ENCODE measurements at places on chromosomes 6 and 20. TPM values are rescaled to one million over a fixed set of nuclear protein-coding genes. Genes with fewer than 3 reads are reported as not detected.

FUT9 gene
- total RNA-seq = 0.50 TPM

DCBLD1 gene
- 30.7 TPM for total RNA-seq

SMLR1 gene
- total RNA-seq = not detected

DZANK1 gene
- 1.3 TPM for total RNA-seq

HLA-DMB gene
- total RNA-seq = 0.16 TPM

ZNFX1 gene
- total RNA-seq = 37.4 TPM

LPA gene
- not detected for total RNA-seq

MYCT1 gene
- total RNA-seq = 1.8 TPM

CST1 gene
- total RNA-seq = not detected

BLOC1S5 gene
- 8.1 TPM for total RNA-seq

HLA-DOA gene
- not detected for total RNA-seq

PROKR2 gene
- not detected for total RNA-seq

PKHD1 gene
- total RNA-seq = not detected

RARS2 gene
- 30.2 TPM for total RNA-seq

TRIM40 gene
- total RNA-seq = not detected

GRCh38 chr6:141610741-141611140 is 522.0 kb upstream of the GJE1 start:
- peak; percentile 6 for DNase-seq

DNA sequence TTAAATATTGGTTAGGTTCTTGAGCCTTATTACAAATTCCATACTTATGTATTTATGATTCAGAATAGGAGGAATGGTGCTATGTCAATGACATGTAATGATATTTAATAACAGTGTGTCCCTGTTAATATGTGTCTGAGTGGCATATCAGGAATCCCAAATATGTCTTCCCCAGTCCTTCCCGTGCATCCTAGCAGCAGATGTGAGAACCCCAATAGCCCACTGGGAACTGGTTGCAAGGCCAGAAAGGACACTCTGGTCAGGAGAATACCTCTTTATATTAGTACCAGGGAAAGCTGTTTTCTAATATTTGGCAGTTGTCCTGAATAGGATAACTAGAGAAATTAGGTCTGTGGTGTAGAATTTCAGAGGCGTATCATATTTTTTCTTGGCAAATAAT is 159.1 kb upstream of the PDE7B start:
- no peak for DNase-seq

- DNase-seq = no peak
Measured at GRCh38 chr6:154252678-154253077, 103.9 kb downstream of the IPCEF1 start.

- DNase-seq = peak; percentile 33
Measured at GRCh38 chr6:167898673-167899311, 72.1 kb downstream of the AFDN start.

- peak; percentile 60 for DNase-seq
Measured at GRCh38 chr20:57476084-57476526, 48.8 kb downstream of the CTCFL start.

- peak; percentile 55 for DNase-seq
Measured at GRCh38 chr6:109073344-109074132, 21.1 kb downstream of the SESN1 start.

DNA sequence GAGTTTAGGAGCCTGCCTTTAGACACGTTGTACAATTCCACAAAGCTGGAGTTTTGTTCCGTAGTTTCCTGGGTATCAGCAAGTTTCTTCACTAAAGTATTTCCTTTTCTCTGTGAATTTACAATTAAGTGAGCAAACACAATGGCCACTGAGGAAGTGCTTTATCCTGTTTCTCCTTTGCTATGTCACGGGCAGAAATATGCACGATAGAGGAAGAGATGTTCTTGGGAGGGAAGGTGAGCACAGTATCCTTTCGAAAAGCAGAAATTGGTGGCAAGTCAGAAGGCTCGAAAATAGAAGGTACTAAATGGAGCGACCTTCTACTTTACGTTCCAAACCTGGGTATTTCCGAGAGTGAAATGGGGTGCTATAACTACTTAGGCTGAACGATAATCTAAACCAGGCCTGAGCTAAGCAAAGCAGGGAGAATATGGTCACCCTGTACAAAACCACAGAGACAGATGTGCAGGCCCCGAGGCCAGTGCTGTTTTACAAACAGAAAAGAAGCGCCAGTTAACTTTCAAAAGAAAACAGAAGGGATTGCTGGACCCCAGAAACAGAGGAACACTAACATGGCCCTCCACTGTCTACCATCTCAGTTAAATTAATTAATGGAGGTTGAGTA is 259.6 kb downstream of the TBC1D7 start:
- DNase-seq = no peak

DNA sequence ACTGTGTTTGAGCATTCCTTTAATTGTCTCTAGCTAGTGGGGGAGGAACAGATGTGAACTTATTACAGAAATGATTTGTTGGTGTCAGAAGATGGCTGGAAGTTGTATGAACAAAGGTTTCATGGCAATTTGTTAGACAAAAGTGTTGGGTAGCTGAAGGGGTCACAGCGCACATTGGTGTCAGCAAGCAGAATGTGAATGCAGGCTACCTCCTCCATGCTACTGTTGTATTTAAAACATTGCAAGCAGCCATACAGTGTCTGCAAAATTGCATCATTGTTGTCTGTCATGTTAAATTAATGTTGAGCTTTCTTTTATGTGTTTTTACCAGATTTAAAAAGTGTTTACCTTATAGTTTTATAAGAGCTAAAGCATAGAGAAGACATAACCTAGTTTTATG is 6.2 kb downstream of the LRRC1 start:
- no peak for DNase-seq

DNA sequence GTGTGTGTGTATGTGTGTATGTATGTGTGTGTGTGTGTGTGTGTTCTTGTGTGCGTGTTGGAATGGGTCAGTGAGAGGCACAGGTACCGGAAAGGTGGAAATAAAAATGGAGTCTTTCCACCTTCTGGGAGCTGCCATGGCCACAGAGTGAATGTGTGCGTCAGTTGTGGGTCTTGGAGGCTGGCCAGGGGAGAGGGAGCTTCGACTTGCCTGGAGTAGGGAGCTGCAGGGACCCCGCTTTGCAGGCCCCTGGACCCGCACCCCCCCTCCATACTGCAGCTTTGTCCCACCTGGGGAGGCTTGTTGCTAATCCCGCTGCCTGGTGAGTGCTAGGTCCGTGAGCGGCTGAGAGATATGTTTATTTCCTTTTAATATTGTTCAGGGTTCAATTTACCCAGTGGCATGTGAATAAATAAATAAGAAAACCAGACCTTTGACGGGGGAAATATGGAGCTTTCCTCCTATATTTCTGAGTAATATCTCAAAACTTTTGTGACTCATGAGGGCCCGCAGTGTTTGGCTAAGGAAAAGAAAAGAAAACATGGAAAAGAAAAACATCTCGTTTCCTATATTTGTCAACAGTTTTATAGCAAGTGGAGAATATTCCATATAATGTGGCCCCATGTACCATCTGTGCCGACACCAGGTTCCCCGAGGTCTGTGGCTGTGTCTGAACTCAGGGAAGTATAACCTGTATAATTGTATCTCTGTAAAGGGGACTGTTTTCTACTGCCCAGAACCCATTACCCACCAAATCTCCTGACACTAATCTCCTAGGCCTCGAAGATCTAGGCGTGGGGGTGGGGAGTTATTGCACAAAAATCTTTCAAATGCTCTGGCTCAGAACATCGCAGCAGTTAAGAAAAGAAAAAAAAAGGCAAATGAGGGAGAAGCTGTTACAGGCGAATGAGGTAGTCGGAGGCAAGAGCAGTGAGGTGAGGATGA is 24.6 kb upstream of the CCDC167 start:
- DNase-seq = no peak

GRCh38 chr6:112005013-112005371 is 48.9 kb upstream of the CCN6 start:
- no peak for DNase-seq

GRCh38 chr6:82251942-82252341 is 4.4 kb upstream of the IBTK start:
- DNase-seq = peak; percentile 49

DNA sequence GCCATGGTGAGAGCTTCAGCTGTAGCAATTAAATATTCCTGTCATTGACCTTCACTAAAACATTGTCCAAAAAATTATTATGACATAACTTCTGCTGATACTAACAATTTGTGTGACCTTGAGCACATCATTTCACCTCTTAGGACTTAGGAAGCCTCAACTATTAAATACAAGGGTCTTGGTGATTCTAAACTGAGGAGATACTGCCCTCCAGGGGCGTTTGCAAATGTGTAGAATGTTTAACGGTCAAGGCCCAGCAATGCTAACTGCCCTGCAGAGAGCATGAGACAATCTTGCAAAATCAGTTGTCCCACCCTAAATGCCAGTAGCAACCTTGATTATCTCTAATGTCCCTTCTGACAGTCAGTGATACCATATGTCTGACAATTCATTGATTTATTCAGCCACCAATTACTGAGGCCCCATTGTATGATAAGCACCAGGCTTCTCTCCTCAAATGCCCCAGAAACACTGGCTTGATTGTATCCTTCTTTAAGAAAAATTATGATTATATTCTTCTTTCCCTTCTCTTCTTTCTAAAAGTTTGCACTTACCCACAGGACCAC is 284.1 kb upstream of the PLN start:
- peak; percentile 21 for DNase-seq

- no peak for DNase-seq
Measured at GRCh38 chr6:119758385-119758784, 408.8 kb upstream of the MAN1A1 start.

DNA sequence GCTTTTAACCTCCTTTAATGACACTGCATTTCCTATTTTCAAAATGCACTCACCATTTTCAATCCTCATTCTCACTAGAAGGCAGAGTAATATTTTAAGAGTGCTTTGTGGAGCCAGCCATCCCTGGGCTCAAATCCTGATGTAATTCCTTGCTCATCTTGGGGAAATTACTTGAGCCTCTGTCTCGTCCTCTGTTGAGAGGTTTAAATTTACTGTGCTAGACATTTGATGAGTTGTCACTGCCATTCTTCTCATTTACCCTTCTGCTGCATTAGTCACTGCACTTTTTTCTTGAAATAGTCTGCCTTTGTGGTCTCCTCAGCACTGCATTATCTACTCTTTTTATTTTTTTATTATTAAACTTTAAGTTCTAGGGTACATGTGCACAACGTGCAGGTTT is 150.0 kb upstream of the HDDC2 start:
- DNase-seq = peak; percentile 11

- DNase-seq = no peak
Measured at GRCh38 chr20:35301426-35301825, 9.2 kb upstream of the FAM83C start.

DNA sequence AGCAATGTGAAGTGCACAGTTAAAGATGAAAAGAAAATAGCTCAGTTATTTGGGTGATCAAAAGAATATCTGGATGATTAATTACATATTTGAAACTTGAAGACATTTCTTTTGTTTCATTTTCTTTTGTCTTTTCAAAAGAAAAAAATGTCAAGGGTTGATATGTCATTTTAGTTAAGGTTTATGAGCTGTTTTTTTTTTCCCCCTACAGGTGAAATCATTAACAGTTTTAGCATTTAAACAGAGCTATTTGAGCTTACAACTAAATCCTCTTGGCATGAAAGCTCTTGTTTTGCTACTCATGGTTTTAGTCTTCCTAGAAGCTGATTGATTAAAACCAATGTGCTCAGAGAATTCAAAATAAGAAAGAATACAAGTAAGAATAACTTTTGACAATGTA is 887.3 kb downstream of the PHF3 start:
- DNase-seq = no peak

- no peak for DNase-seq
Measured at GRCh38 chr6:105253787-105254186, 74.0 kb upstream of the POPDC3 start.

- no peak for DNase-seq
Measured at GRCh38 chr6:157868835-157869234, 45.8 kb downstream of the SNX9 start.

GRCh38 chr20:54176610-54177009 is 2.8 kb upstream of the CYP24A1 start:
- DNase-seq = peak; percentile 61

- DNase-seq = no peak
Measured at GRCh38 chr6:156776470-156776839, 723 bp upstream of the ARID1B start.

DNA sequence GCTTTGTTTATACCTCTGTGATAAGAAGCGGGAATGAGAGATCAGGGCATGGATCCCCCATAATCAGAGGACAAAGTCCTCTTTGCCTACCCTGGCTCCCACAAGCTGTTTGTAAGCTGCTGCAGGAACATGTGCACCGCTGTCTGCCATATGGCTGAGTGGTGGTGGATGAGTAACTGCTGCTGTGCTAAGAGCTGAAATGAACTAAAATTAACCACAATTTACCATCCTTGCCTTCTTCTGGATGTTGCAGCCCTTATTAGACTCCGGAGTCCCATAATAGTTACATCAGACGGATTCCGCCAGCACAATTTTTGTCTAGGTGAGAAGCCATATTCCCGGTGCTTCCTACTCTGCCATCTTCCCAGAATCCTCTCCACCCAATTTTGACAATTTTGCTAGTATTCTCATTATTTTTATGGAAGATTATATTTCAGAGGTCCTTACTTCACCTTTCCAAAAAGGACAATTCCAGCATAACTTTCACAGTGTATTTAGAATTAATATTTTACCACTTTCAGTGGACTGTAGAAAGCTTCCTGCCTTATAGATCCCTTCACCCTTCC is 6.0 kb upstream of the CMTR1 start:
- DNase-seq = no peak

- no peak for DNase-seq
Measured at GRCh38 chr20:704726-705125, 29.1 kb upstream of the SCRT2 start.

Data from HT1080 (cell line).